Naive thymus-derived CD4-positive, alpha-beta T cell (primary cell): ENCODE measurements at places on chromosomes 1 and 21.

- no peak for DNase-seq
Observed at GRCh38 chr1:159208175-159208825, 3.6 kb downstream of the ACKR1 start.

DNA sequence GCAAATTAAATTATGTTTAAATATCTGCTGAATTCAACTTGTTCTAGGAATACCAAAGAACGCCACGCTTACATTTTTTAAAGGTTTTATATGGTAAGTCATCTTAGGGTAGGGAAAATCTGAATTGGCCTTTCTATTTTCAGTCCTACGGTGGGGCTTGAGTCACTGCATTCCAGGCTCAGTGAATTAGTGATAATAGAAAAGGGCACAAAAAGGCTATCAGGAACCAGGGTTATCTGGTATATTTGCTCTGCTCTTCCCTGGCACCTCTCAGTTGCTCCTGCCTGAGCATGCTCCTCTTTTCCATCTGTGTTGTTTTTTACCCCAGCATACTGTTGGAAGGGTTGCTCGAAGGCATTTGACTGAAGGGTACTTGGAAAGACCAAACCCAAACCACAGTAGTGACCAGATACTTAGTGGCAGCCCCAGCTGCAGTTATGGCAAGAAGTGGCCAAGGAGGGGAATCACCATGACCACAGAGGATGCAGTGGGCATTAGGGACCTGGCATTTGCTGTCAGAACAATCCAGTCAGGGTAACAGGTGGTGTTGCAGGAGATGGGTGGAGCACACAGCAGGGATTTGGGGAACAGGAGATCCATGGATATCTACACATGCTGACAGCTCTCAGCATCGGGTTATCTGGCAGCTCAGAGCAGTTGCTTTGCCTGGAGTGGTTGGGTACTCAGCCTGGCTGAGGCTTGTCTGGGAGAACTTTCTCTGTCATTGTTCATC, 2.3 kb downstream of the OVAAL start:
- DNase-seq, result no peak

DNA sequence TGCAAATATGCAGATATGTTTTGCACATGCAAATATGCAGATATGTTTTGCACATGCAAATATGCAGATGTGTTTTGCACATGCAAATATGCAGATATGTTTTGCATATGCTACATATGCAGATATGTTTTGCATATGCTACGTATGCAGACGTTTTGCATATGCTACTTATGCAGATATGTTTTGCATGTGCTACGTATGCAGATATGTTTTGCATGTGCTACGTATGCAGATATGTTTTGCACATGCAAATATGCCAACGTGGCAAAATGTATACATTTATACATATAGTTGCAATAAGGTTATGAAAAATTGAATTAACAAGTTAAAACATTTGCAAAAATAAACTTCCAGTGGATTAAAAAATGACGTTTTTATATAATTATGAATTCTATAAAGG, 30.8 kb upstream of the TP53BP2 start:
- no peak for DNase-seq

- DNase-seq, result no peak
Observed at GRCh38 chr1:41900603-41901444, 17.9 kb downstream of the HIVEP3 start.

DNA sequence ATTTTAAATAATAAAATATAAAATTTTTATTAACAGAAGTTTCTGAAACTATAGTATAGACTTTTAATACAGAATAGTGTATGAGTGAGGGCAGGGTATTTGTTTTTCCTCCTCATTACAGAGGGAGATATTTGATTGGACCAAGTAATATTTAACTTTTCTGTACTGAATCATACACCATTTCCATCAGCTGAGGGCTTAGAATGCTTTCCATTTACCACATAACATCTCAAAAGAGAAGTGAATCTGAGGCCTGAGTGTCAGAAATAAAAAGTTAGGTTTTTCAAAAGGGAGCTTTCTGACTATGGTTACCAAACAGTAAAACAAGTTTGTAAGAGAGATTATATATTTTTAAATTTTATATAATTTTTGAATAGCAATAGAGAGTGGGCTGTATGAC, 29.5 kb downstream of the TLCD4 start:
- no peak for DNase-seq

DNA sequence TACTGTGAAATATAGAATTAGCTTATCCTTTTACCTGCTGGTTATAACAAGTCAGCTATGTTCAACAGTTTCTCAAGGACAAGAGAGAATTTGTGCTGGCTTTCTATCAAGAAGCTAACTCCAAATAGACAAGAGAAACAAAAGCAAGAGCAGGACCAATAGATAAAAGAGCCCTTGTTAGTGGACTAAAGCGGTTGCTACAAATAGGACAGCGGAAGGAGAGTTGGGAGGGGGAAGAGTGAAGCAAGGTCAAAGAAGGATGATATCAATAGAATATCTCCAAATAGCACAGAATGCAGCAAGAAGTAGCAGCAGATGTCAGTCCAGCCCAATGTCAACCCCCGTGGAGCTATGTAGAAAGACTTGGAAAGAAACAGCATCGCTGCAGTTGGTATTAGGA, 53.0 kb upstream of the AKT3 start:
- DNase-seq, result no peak

DNA sequence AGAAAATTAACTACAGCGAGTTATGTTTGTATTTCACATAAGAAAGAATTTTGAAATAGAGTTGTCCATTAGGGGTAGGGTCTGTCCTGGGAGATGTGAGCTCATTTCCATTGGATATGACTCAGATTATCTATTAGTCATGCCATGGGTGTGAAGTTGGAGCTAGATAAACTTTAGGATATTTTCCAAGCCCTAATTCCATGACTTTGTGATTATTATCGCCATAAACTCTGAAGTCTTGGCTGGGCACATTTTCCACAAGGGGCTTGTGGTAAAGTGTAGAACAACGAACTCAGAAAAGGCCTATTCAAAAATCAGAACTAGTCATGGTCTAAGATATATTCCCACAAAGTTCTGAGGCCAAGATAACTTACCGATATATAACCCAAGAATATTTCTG, 396.6 kb downstream of the DPYD start:
- no peak for DNase-seq

DNA sequence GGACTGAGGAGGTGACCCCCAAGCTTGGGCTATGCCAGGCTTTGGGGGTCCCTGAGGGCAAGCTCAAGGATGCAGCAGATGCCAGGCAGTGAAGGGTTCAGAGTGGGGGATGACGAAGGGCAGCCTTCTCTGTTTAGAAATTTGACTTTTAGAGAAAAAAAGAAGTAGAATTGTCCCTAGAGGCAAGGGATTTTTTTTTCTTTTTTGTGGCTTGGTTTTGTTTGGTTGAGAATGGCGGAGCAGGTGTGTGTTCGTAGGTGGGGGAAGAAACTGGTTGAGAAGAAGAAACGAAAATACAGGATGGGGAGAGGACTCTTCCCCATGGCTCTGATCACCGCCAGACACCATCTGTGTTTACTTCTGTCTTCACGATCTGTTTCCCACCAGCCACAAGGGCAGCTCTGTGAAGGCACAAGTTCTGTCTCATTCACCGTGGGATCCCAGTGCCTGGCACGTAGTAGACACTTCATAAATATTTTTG, 8.2 kb downstream of the PLA2G5 start:
- no peak for DNase-seq

GRCh38 chr1:30847358-30847972, 61.1 kb downstream of the SDC3 start:
- DNase-seq, result no peak

- DNase-seq, result no peak
Observed at GRCh38 chr1:180528868-180529470, 26.6 kb upstream of the ACBD6 start.

DNA sequence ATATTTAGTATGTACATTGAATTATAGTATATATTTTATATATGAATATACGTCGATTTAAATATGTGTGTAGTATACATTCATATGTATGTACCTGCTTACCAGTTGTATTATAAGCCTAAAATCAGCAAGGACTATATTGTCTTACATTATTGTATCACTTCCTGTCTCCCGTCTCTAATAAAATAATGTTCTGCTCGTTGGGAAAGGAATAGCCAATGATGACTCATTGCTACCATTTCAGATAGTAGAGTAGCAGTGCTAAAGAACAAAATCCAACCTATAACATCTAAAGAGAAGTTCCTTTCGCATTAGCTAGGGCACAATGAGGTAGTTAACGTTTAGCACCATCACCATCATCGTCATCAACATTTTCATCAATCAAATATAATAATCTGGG, 39.9 kb upstream of the SMYD2 start:
- DNase-seq, result no peak
